HT-29 (cell line): ENCODE measurements at places on chromosomes 6 and 20. TPM values are rescaled to one million over a fixed set of nuclear protein-coding genes. Genes with fewer than 3 reads are reported as not detected.

DNA sequence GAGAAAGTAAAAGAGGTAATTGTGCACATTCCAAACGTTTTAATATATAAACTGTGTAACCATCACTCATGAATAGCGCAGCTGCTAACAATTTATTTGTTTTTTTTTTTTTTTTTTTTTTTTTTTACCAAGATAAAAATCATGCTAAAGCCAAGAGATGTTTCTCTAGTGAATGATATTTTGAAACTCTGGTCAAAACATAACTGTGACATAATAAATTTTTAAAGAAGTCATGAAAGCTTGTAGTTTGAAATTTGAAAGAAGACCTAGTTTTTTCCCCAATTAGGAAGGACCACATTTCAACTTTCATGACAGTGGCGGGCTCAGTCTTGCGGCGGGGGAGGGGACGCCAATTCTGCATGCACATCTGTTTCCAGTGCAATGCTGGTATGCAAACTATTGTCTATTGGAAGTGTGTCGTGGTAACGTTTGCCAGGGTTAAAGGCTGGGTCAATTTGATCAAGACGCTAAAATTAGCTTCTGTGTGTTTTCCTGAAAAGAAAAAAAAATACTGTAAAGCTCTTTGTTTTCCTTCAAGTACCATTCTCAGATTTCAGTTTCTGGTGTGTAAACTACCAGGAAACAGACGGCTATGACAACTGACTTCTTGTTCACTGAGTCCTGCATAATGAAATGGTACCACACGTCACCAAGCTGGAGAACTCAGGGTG lies 211.9 kb downstream of the FOXC1 start:
- no peak for DNase-seq

DNA sequence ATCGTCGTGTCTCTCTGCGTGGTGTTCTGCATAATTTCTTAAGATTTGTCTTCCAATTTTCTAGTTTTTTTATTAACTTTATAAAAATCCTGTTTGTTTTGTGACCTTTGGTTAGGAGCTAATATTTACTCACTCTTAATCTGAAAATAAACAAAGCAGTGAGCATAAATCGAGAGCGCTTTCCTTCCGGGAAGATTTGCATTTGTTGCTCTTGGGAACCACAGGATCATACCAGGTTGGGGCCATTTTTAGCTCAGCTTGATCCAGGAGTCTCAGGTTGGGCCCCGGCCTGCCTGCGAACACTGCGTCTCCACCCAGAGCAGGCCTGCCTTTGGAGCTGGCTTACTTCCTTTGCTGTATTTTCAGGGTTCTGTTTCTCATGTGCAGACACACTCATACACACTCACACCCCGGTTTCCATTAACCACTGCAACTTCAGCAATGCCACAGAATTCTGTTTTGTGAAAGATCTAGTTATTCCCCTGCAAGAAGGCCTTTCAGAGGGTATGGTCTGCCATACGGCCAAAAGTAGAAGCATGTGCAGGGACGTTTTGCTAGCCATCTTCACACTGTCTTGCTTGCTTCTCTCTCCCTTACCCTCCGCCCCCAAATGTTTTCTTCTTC lies 17.3 kb downstream of the BPHL start:
- peak; percentile 33 for DNase-seq

- DNase-seq, result no peak
These were observed 142.1 kb upstream of the SHLD1 start for GRCh38 chr20:5608104-5608441.

DNA sequence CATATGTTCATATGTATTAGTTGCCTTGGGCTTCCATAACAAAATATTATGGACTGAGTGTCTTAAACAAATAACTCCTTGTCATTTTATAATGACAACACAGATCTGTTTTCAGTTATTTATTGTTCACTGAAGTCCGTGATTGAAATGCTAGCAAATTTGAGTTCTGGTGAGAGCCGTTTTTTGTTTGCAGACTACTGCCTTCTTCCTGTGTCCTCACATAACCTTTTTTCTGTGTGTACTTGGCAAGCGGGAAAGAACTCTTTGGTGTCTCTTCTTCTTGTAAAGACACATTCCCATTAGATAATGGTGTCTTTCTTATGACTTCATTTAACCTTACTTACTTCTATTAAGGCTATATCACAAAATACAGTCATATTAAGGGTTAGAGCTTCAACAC lies 482.9 kb upstream of the EYS start:
- DNase-seq, result no peak

GRCh38 chr6:111358454-111358853 lies 124.6 kb downstream of the REV3L start:
- DNase-seq, result no peak

DNA sequence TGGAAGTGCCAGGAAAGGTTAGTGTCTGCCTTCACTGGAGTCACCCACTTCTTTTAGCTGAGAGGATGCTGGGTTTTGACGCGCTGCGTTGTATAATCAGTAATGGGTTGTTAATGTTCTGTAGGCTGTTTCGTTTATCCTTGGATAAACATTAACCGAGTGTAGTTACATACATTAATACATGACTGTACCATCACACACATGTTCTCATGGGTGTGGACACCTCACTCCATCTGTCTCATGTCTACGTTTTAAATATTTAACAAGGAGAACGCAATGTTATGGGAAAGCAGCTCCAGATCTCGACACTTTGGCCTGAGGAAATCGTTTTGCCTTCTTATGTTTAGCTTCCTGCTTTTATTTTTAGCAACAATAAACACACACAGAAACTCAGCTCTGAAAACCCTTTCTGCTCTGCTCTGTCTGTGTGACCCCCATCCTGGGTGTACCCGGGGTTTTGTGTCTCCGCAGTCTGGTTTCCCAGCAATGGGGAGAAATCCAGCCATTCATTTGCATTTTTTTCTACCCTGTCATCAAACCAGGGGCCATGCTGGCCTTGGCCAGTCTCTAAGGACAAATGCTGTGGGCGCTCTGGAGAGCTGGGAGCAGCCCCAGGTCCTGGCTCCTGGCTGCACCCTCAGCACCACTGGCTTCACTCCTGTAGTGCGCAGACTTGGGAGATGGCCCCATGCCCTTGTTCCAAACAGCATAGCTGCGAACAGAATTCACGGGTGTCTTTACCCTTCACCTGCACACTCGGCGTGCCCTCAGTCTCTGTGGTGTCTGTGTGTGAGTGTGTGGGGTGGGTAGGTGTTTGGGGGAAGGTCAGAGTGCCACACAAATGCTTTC lies 110.8 kb downstream of the ERMARD start:
- DNase-seq, result no peak

GRCh38 chr6:101779051-101779844 lies 385.7 kb downstream of the GRIK2 start:
- no peak for DNase-seq

DNA sequence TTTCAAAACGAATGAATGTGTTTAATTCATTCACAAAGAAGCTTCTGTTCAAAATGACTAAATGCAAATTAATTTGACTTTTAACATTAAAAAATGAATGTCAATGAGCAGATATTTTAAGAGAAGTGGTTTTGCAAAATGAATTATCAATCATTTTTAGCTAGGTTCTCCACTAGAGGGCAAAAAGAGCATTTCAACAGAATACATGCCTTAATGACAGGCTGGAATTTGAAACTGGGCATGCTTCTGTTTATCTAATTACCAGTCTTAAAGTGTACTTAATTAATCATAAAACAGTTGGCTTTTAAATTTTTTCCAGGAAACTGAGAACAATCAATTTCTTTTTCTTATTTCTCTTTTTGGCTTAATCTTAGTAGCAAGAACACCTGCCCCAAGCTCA lies 63.8 kb upstream of the TINAG start:
- DNase-seq, result peak; percentile 58

DNA sequence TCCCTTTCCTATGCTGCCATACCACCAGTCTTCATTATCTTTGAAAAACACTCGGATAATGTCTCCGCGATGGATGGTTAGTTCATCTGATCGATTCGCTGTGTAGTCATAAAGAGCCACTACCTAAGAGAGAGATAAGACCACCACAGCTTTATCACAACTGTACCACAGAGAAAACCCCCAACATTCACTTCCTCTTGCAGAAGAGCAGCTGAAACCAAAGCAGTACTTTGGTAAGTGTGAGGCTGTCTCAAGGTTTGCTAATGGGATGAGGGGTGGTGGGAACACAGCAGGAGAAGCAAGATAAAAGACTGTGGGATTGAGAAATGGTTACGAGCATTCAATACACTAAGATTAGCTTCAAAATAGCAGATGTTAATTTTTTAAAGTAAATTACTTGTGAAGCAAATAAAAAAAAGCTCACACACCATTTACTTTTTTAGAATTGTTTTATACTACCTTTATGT lies 142.1 kb downstream of the MYB start:
- DNase-seq, result no peak

- DNase-seq, result no peak
These were observed 83.8 kb upstream of the ELOVL5 start for GRCh38 chr6:53432318-53433161.

- DNase-seq, result no peak
These were observed 49.0 kb downstream of the PPP1R14C start for GRCh38 chr6:150191809-150192208.

GRCh38 chr6:70180183-70180900 lies 122.5 kb downstream of the COL9A1 start:
- no peak for DNase-seq

- no peak for DNase-seq
These were observed 34.2 kb downstream of the ZNF391 start for GRCh38 chr6:27422651-27423332.

GRCh38 chr6:89464295-89464694 lies 31.3 kb downstream of the ANKRD6 start:
- DNase-seq, result no peak

GRCh38 chr6:169838346-169839028 lies 87.1 kb downstream of the ERMARD start:
- no peak for DNase-seq

DNA sequence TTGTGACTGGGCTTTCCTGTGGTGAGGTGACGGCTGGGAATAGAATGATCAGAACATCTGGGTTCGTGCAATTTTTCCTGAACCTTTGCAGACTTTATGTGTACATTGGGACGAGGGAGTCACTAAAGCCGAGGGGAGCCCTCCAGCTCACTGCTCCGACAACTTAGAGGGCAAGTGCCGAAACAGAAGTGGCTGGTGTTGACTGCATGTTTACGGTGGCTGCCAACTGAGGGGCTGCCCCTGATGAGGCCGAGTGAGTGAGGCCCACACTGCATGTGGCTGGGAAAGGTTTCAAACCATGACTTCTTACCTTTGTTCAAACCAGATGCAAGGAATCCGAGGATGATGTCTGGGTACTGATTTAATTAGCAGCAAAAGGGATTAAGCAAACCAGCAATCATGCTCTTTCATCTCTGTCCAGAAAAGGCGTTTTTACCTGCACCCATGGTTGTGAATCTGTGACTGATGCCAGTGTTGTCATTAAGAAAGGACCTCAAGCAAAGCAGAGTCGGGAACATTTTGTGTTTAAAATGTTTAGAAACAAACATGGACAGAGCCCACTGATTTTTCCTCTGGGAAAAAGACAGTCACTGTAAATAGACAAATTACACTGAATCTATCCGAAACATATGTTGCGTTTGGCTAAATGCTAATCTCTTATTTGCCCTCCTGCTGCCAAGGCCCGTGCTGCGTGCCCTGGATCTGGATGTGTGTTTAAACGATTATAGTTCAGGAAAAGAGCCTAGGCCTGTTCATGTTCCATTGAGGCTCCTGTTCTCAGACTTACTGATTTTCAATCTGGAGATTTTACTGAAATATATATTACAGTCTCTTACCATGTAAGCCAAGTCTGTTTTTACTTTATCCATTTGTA lies 105.1 kb downstream of the UST start:
- DNase-seq, result no peak

DNA sequence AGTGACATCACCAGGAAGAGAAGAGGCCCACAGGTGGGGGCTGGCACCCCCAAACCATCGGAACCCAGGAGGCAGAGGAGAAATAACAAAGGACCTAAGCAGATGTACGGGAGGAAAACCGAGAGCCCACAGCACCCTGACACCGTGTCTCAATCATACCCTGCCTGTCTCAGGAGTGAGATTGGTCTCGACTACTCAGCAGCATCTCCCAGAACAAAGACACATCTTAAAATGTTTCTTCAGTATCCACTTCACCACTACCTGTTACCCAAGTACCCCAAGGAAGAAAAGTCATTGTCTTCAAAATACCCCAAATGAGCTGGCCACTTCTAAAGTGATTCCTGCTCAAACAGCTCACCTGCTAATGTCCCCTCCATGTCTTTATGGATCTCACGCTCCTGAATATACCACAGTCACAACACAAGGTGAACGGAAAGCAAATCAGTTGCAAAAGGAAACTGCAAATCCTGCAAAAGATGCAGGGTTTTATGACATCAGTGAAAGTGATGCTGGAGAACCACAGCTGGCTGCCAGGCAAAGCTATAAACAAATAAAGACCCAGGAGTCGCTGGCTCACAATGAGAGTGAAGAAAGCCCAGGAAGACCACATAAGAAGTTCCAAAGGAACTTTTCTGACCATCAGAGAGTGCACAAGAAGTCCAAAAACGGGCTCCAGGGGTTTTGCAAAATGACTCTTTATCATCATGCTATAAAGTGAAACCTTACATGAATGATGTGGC lies 44.1 kb downstream of the PREX1 start:
- no peak for DNase-seq

- no peak for DNase-seq
These were observed 50.0 kb upstream of the ECI2 start for GRCh38 chr6:4185419-4185818.

GRCh38 chr20:62602550-62602949 lies 39.8 kb upstream of the SLCO4A1 start:
- DNase-seq, result peak; percentile 62

DNA sequence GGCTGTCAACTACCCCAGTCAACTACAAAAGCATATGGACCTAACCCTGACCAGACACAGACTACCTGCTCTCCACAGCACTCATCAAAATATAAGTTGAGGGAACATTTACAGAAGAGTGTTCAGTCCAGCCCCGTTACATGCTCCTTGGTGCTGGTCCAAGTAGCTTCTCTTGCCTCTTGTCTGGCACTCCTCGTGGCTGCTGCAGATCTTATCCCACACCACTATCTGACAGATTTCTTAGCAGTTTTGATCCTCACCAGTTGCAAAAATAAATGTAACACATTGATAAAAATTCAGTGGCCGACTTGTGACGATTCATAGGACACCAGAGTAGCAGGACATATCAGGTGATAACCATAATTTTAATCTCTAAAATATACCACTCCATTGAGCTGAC lies 30.6 kb downstream of the FASTKD5 start:
- DNase-seq, result no peak

- no peak for DNase-seq
These were observed 318.2 kb downstream of the ZFAND3 start for GRCh38 chr6:38137608-38138265.

GRCh38 chr20:44527716-44528199 lies 5.9 kb upstream of the SERINC3 start:
- DNase-seq, result no peak

Gene TMEM244
- total RNA-seq, result not detected in 2 replicates

Gene NT5E
- total RNA-seq, result 57.4 and 74.7 TPM in 2 replicates

Gene HLA-DMB
- total RNA-seq, result 2.1 and 3.3 TPM in 2 replicates

Gene PAK5
- not detected in 2 replicates for total RNA-seq

Gene ADGB
- not detected in 2 replicates for total RNA-seq

Gene PRSS16
- 3.9 and 6.0 TPM in 2 replicates for total RNA-seq

Gene SLC2A10
- total RNA-seq, result 1.5 and 3.5 TPM in 2 replicates

Gene DEFB132
- total RNA-seq, result not detected in 2 replicates

Gene BAG2
- 6.5 and 8.5 TPM in 2 replicates for total RNA-seq

Gene ACTL10
- total RNA-seq, result 16.5 and 18.5 TPM in 2 replicates

Gene GMPR
- total RNA-seq, result 0.08 and 0.55 TPM in 2 replicates

Gene PLN
- total RNA-seq, result not detected in 2 replicates

Gene SLC52A3
- 21.2 and 33.7 TPM in 2 replicates for total RNA-seq

Gene B3GALT4
- 10.6 and 14.1 TPM in 2 replicates for total RNA-seq

Gene SIRPA
- total RNA-seq, result 0.13 and 0.53 TPM in 2 replicates

Gene GPX5
- total RNA-seq, result not detected in 2 replicates

Gene SASH1
- total RNA-seq, result 8.9 and 10.2 TPM in 2 replicates

Gene SIRPB1
- total RNA-seq, result 0.47 TPM in 1 of 2 replicates, not detected in the other

Gene C20orf204
- total RNA-seq, result 0.69 and 1.5 TPM in 2 replicates

Gene MICB
- total RNA-seq, result 0.66 and 0.89 TPM in 2 replicates
